ENCODE measurements at places on chromosomes 2 and 18.

DNA sequence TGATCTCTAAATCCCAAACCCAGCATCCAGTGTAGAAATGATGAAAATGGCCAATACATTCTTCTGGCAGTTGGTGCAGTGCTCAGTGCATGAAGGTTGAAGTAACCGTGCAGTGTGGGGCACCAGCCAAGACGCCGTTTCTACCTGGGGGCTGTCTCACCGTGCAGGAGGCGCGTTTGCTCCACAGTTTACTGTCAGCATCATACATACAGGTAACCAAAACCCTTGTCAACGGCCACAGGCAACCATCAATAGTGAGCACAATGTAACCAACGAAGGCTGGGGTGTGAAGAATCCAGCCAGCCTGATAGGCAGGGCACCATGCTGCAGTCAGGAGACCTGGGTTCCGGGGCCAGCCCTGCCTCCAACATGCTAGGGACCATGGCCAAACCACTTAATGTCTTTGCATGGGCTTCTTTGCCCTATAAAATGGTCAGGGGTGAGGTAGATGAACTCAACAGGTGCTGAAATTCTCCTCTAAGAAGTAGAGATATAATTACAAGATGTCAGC is 127.5 kb upstream of the ID2 start:
- no peak for DNase-seq

GRCh38 chr18:33540392-33540791 is 37.6 kb upstream of the ASXL3 start:
- DNase-seq = no peak

DNA sequence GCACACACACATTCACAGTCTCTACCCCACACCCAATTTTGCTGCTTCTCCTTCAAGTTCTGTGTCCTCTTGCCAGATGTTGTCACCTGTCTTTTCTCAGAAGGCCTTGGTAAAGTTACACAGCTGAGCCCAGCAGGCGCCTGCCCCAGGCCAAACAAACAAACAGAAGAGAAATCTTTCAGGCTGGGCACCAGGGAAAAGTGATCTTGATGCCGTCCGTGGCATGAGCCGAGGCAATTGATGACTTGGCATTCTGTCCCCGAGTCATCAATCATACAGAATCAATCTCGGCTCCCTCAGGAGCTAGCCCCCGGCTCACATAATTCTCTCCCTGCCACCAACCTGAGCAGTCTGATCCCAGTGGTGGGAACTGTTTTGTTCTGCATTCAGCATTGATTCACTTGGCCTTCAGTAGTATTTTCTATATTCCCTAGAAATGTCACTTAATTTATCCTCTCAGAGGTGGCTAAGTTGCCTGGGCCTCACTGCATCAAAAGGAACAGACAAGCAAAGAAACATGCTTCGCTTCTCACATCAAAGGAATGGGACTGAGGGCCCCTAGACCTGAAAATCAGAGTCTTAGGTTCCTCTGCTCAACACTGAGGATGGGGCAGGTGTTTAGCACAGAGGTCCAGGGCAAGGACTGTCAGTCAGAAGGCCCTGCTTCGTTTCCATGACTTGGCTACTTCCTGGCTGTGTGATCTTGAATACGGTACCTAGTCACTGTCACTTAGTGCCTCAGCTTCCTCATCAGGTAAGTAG is 278.8 kb upstream of the CELF4 start:
- no peak for DNase-seq

DNA sequence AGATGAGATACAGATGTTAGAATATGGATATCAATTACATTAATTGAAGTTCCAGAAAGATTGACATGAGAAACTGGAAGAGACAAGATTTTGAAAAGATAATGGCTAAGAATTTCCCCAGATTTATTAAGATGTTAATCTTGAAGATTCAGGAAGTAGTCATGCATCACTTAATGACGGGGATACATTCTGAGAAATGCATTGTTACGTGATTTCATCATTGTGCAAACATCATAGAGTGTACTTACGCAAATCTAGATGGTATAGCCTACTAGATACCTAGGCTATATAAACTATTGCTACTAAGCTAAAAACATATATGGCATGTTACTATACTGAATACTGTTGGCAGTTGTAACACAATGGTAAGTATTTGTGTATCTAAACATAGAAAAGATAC is 6.8 kb upstream of the CHMP3 start:
- no peak for DNase-seq

GRCh38 chr2:236971919-236972381 is 113.7 kb upstream of the COPS8 start:
- DNase-seq = no peak

DNA sequence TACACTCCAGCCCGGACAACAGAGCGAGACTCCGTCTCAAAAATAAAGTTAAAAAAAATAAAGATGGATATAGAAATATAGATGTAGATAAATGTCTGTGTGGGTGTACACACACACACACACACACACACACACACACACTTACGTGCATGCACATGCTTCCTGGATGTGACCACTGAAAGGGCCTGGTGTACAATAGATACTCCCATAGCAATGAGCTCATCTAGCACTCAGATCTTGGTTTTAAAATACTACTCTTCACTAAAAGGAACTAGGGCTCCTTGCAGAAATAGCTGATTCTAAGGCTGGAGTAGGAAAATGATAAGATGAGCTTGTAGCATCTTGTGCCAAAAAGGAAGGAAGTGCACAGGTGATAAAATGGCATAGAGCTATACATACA is 39.1 kb downstream of the ROCK2 start:
- DNase-seq = no peak

- no peak for DNase-seq
Observed at GRCh38 chr2:68776124-68776523, 41.5 kb downstream of the ARHGAP25 start.

- no peak for DNase-seq
Observed at GRCh38 chr18:5948237-5948636, 52.9 kb upstream of the TMEM200C start.

- DNase-seq = no peak
Observed at GRCh38 chr2:193315428-193316091, 1120.8 kb upstream of the TMEFF2 start.

DNA sequence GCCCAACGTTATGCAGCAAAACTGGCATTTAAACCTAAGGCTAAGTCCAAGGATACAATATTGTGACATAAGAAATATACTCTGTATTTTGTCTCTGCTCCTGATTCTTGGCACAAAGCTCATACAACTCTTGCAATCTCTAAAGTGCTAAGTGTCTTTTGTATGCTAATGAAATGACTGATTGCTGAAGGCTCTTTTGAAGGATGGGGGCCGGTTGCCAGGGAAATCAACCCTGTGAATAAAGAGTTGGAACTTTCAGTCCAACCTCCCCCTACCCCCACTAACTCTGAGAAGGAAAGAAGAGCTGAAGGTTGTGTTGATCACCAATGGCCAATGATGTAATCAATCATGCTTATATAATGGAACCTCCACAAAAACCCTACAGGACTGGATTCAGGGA is 40.3 kb downstream of the SESTD1 start:
- DNase-seq = no peak
